ENCODE measurements at places on chromosomes 4 and X. TPM values are rescaled to one million over a fixed set of nuclear protein-coding genes. Genes with fewer than 3 reads are reported as not detected.

USP17L29 gene
- not detected for total RNA-seq

TBC1D9 gene
- total RNA-seq = 10.2 TPM

GRCh38 chrX:54891573-54891972 is 29.1 kb upstream of the TRO start:
- DNase-seq = no peak

DNA sequence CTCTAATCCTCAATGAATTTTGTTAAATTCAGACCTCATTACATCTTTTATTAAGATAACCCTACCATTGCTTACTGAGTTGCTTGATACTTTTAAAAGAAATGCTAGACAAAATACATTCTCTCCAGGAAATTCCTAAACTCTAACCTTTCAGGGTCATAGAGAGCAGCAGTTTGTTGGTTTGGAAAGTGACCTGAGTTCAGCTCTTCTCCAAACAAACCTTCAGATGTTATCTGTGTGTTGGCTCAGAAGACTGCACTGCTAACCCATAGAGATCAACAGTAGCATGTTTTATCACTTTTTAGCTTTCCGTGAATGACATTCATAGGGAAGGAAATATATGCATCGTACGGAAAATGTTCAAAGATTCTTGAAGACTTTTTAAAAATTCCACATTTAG is 101.8 kb upstream of the VEGFC start:
- DNase-seq = no peak

DNA sequence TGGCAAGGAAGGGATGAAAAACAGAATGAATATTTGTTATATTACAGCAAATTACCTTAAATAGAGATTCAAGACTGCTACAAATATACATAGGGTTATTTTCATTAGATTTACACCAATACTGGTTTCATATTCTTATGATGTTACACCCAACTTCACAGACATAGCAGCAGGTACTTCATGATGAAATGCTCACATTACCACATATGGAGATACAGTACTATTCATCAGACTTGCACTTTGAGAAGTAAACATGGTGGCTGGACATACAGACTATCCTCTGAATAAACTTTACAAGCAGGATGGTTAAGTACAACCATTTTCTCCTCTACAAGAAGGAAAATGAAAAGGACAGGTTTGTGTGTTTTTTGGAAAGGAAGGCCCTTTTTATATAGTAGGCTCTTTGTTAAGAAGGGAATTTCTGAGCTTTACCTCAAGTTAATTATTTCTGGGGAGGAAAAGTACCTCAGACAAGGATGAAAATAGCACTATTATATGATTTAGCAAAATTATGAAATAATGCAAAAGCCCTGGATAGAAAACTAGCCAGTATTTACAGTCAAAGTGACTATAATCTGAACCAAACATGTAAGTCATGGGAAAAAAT is 12.0 kb upstream of the FAM120C start:
- DNase-seq = no peak

GRCh38 chr4:169439244-169439643 is 168.5 kb upstream of the SH3RF1 start:
- DNase-seq = no peak

FGFR3 gene
- total RNA-seq = 0.16 TPM

DNA sequence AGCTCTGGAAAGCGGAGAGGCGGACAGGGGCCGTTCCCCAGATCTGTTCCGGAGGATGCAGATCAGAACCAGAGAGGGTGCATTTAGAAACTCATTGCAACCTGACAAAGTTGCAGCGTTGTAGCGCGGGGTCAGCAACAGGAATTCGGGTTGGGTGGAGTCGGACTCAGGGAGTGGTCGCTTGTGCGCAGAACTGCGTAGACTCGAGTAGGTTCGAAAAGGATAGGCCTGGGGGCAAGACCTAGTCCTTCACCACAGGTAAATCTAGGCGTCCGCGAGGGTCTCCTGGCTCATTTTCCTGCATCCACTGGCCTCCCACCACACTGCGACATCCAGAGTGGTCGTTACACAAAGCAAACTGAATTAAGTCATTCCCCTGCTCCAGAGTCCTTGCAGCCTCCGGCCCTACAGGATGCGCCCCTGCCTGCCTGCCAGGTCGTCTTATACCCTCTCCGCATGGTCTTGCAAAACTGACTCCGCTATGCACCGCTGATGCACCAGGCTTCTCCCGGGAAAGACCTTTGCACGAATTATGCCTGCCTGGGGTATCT is 4.7 kb upstream of the ZNF518B start:
- DNase-seq = no peak

DNA sequence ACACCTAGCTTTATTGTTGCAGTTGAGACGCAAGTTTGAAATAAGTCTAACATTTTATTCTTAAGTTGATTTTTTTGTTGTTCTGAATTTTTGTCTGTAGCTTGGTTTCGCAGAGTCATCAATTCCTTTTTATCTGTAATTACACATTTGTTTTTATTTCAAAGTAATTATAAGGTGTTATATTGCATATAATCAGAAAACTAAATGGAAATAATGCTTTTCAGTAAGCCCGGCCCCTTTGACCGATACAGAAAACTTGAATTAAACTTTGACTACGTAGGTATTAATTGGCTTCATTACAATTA is 2.1 kb downstream of the KDM6A start:
- DNase-seq = no peak

- DNase-seq = peak; percentile 56
These were observed 105.1 kb downstream of the ADRA2C start for GRCh38 chr4:3871181-3871852.

GRCh38 chr4:147754037-147754445 is 22.2 kb downstream of the ARHGAP10 start:
- no peak for DNase-seq

DNA sequence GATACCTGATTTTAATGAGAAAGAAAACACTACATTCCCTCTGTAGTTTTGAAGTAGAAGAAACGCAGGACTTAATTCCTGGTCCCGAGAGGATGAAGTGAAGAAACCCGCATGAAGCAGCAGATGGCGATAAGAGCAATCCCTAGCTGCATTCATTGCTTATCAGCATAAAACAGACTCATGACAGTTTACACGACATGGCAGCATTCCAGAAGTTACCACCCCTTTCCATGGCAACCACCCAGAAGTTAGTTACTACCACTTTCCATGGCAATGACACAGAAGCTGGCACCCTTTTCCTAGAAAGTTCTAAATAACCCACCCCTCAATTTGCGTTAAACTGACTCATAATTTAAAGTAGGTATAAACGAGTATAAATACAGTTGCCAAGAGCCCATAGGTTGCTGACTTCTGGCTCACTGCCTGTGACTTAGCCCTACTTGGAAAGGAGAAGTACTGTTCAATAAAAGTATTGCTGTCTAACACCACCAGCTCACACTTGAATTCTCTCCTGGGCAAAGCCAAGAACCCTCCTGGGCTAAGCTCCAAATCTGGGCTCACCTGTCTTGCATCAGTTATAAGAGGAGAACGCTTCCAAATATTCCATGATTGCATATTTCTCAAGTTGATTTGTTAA is 5.5 kb upstream of the XAGE2 start:
- no peak for DNase-seq

DNA sequence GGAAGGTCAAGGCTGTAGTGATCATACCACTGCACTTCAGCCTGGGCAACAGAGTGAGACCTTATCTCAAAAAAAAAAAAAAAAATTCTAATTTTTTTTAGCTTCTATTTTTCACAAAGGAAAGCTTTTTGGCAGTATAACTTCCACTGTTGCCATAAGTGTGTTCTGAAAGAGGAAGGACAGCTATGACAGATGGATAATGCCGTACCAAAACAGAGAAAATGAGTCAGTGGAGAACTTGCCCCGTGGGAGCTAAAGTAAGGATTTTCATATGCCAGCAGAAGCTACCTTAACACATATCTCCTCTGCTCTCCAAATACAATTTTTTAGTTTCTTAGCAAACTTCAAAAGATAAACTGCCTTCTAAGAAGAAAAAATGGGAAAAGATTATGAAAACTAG is 43.7 kb downstream of the RPS3A start:
- no peak for DNase-seq

GRCh38 chr4:25879991-25880651 is 17.3 kb upstream of the SEL1L3 start:
- DNase-seq = no peak

Measured in sigmoid colon (tissue), 7 donors.